ENCODE measurements at places on chromosomes 2 and 18.
A peak's percentile ranks its signal among the peaks of the same experiment; 100 is the strongest.

DNA sequence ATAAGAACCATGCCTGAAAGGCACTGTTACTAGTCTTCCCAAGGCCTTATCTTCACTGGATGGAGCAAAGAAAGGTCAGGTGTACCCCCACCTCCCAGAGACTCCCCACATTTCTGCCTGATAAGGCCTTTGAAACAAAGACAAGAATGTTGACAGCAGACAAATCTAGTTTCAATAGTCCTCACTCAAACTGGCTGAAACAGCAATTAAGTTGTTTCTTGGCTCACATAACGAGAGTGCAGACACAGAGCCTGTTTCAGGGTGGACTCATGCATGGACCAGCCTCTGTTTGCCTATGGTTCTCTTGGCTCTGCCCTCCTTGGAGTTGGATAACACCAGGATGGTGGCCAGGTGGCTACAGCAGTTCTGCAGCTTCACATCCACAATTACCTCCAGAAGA is 7.5 kb upstream of the CFAP221 start:
- peaks cover 2% of the 10 kb centered on the region for H3K27me3 ChIP-seq
- no peak overlapping the region for H3K27ac ChIP-seq
- no peaks in the 10 kb centered on the region for H3K4me1 ChIP-seq

GRCh38 chr2:181239201-181239799 is 217.9 kb upstream of the ITGA4 start:
- H3K36me3 ChIP-seq, result no peaks in the 10 kb centered on the region
- H3K27ac ChIP-seq, result no peak overlapping the region
- H3K4me1 ChIP-seq, result no peaks in the 10 kb centered on the region
- no peak for DNase-seq
- no peaks in the 10 kb centered on the region for H3K27me3 ChIP-seq

DNA sequence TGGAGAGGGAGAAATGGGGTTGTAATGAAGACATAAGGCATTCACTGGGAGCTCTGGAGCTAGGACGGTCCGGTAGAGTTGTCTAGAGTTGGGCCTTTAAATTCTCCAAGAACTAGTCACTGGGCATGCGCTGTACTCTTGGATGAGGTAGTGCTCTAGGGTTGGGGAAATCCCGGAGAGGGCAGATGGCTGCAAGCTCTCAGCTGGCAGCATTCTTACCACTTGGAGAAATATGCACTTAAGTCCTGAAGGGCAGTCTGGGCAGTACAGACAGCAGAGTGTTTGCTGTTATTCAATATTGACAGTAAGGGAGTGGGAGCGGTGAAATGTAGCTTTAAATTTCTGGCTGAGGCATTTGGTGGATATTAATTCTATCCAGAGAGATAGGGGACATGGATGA is 214.6 kb downstream of the RDH14 start:
- no peaks in the 10 kb centered on the region for H3K27me3 ChIP-seq
- H3K27ac ChIP-seq, result no peak overlapping the region
- H3K36me3 ChIP-seq, result no peaks in the 10 kb centered on the region
- H3K4me1 ChIP-seq, result no peaks in the 10 kb centered on the region
- H3K4me3 ChIP-seq, result no peak overlapping the region
- no peak for DNase-seq

DNA sequence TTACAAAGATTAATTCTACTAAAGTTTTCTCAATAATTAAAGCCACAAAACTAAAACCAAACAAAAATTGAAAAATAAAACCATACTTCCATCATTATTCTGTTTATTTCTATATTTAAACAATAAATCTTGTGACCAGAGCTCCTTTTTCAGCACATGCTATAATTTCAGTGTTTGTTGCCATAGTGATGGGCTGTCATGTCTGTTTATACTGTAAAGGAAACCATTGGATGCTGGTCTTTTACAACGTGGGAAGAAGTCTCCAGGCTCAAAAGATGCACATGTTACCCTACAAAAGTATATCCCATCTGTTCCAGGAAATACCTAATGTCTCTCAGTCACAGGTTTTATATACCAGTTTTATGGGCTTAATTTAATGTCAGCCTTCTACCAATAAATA is 100.1 kb upstream of the MC2R start:
- no peaks in the 10 kb centered on the region for H3K4me1 ChIP-seq
- H3K27ac ChIP-seq, result no peak overlapping the region
- H3K36me3 ChIP-seq, result no peaks in the 10 kb centered on the region
- no peaks in the 10 kb centered on the region for H3K27me3 ChIP-seq

DNA sequence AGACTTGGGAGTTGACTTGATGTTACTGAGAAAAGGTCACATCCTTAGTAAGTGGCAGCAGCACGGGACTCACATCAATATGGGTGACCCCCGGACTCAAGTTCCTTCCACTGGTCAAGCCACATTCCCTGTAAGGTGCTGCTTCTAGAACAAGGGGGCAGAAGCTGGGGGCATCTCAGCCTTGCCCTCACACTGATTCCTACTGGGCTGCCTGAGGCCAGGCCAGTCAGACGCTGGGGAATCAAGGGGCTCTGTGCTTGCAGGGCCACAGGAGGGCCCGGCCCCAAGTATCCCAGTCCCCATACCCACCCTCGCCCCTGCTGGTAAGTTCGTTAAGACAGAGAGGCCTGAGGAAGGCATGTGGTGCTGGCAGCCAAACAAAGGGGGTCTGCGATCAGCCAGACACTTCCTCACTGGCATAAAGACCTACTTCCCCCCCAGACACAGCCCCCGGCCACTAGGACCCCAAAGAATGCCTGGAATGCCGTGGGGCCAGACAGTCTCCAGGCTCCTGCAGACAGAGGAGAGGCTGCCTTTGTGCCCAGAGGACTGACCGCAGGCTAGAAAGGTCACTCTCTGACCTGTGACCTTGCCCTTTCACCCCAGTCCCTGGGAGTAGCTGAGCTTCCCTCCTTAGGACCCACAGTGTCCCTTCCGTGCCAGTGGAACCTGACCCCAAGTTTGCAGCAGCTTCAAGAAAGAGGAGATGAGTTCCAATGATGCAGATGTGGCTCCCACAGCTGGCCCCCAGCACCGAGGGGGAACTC is 83.6 kb downstream of the HS1BP3 start:
- peak overlapping the region; percentile 73 for H3K27ac ChIP-seq
- H3K4me1 ChIP-seq, result peaks cover 13% of the 10 kb centered on the region
- H3K4me3 ChIP-seq, result no peak overlapping the region
- no peaks in the 10 kb centered on the region for H3K27me3 ChIP-seq
- no peak for DNase-seq
- H3K36me3 ChIP-seq, result no peaks in the 10 kb centered on the region

DNA sequence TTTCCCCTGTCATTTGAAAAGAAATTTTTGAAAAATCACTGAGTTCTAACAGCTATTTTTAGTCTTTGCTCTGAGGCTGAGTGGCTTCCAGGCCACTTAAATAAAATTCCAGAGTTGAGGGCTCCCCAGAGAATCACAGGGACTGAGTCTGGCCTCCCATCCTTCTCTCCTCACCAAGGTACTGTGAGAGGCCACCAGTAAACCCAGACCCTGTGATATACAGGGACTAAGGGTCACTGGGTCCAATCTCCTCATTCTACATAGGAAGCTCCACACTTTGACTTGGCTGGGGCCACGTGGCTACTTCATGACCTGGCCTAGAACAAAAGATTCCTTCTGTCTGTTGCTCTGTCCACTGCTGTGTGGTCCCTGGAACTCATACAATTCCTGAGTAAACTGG is 123.2 kb upstream of the CDCA7 start:
- no peak for DNase-seq
- peaks cover 35% of the 10 kb centered on the region for H3K36me3 ChIP-seq
- H3K27me3 ChIP-seq, result no peaks in the 10 kb centered on the region

DNA sequence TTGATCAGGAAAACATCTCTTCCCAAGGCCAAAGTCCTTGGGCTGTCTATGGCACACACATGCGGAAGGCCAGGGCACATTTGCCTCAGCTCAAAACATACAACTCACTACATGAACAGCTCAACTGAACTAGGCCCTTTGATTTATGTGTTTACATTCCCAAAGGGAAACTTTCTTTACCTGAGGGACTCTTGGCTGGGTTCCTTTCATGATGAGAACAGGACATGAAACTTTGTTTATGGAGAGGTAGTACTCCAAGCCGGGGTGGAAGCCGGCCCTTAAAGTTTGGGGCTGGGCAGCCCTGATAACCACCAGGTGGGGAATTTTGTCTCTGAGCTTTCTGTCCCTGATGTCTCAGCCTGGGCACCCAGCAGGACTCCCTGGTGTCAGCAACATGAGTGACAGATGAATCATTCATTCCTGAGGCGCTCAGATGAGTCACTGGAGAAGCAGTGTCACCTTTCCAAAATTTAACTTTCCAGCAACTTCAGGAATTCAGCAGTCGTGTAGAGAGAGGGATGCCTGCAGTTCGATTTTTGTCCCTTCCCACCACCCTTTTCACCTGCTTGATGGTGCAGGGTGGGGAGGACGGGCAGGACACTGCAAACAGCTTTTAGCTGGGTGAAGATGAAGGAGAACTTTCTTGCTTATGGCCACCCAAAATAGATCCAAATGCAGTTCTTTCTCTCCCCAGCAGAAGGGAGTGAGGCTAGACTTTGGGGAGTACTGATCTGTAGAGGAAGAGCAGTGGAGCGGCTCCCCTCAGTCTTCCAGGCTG is 331.6 kb downstream of the DYSF start:
- H3K36me3 ChIP-seq, result no peaks in the 10 kb centered on the region
- H3K4me1 ChIP-seq, result peaks cover 14% of the 10 kb centered on the region

- no peak for DNase-seq
- H3K36me3 ChIP-seq, result no peaks in the 10 kb centered on the region
- H3K4me3 ChIP-seq, result no peak overlapping the region
- no peaks in the 10 kb centered on the region for H3K27me3 ChIP-seq
- H3K27ac ChIP-seq, result no peak overlapping the region
These were observed 50.5 kb downstream of the MAPK4 start for GRCh38 chr18:50610349-50610748.

DNA sequence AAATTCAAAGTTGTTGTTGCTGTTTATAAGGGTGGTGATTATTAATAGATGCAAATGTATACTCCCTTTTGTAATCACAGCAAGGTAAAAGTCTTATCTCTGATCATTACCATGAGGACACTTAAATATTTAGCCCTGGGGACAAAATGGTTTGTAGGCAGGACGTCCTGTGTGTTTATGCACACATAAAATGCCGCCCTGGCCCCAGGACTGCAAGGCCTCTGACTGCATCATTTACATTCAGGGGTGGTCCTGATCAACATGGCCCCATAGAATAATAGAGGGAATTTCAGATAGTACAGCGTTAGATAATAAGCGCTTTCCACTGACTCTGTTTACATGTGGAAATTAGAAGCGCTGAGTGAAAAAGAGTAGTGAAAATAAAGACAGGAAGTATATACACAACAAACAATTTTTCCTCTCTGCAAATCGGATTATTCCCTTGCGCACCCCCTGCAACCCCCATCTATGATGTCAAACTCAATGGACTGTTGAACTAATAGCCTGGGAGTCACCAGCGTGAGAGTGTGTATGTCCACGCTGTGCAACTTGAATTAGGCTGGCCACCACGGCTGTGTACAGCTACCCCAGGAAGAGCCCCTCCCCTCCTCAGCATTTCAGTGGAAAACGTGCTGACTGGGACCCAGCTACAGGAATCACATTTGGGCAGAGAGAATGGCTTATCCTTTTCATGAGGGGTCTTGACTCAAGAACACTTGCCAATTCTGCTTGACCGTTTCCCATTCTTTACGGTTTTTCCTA is 291.5 kb downstream of the SOX11 start:
- H3K36me3 ChIP-seq, result no peaks in the 10 kb centered on the region
- no peak overlapping the region for H3K4me3 ChIP-seq

DNA sequence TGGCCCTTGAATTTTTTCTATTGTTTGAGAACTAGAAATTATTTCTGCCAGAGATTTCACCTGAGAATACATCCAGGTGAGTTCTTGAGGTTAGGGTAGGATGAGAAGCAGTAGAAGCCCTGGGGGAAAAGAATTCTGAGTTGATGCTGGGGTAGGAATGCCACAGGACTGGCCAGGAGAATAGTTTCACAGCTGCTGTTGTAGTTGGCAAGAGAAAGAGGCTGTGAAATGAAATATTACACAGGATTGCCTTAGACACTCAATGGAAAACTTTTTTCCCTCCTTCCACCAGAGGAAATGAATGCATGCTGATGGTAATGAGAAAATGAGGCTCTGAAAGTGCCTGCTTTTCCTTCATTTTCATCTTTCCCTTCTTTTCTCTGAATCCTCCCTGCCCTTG is 54.6 kb downstream of the PRKCE start:
- DNase-seq, result no peak
- H3K4me1 ChIP-seq, result no peaks in the 10 kb centered on the region
- no peaks in the 10 kb centered on the region for H3K27me3 ChIP-seq
- no peak overlapping the region for H3K4me3 ChIP-seq
- H3K36me3 ChIP-seq, result no peaks in the 10 kb centered on the region

- H3K4me1 ChIP-seq, result no peaks in the 10 kb centered on the region
- peaks cover 52% of the 10 kb centered on the region for H3K36me3 ChIP-seq
- no peaks in the 10 kb centered on the region for H3K27me3 ChIP-seq
- H3K27ac ChIP-seq, result no peak overlapping the region
These were observed 71.1 kb downstream of the PIK3C3 start for GRCh38 chr18:42025974-42026625.

- no peak overlapping the region for H3K4me3 ChIP-seq
- no peak for DNase-seq
- no peaks in the 10 kb centered on the region for H3K4me1 ChIP-seq
- no peak overlapping the region for H3K27ac ChIP-seq
These were observed 54.5 kb downstream of the TSHZ1 start for GRCh38 chr18:75264926-75265597.

All from tibial artery (tissue), 4 donors.